ENCODE measurements at places on chromosomes 5 and 9.

GRCh38 chr9:70435948-70436347 lies 21.5 kb upstream of the KLF9 start:
- DNase-seq = no peak

GRCh38 chr9:86971742-86972141 lies 24.4 kb upstream of the GAS1 start:
- DNase-seq = no peak

DNA sequence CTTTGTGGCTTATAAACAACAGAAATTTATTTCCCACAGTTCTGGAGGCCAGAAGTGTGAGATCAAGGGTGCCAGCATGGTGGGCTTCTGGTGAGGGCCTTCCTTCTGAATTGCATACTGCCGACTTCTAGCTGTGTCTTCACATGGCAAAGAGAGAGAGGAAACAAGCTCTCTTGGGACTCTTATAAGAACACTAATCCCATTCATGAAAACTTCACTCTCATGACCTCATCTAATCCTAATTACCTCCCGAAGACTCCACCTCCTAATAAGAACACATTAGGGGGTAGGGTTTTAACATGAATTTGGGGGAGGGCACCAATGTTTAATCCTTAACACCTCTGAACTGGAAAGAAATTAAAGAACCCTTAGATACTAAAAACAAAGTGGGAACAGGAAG lies 75.9 kb upstream of the MINAR2 start:
- no peak for DNase-seq

GRCh38 chr5:115810761-115811160 lies 5.7 kb downstream of the CDO1 start:
- no peak for DNase-seq

- no peak for DNase-seq
These were observed 101.1 kb downstream of the PSD2 start for GRCh38 chr5:139896718-139897117.

- no peak for DNase-seq
These were observed 65.2 kb upstream of the SPIN1 start for GRCh38 chr9:88322906-88323566.

DNA sequence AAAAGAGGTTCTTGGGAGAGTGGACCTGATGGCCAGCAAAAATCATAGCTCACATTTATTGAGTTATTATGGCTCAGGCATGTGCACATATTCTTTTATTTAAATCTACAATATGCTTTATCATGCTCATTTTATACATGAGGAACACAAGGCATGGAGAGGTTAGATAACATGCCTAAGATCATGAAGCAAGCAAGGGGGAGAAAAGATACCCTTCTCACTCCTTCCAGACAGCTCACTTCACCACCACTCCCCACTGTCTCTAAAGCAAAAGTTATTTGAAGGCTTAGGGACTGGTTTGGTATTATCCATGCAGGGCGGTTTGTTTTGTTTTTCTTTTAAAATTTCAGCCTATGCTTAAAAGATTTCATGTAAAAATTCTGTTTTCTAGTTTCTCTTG lies 59.0 kb upstream of the PDE8B start:
- no peak for DNase-seq

DNA sequence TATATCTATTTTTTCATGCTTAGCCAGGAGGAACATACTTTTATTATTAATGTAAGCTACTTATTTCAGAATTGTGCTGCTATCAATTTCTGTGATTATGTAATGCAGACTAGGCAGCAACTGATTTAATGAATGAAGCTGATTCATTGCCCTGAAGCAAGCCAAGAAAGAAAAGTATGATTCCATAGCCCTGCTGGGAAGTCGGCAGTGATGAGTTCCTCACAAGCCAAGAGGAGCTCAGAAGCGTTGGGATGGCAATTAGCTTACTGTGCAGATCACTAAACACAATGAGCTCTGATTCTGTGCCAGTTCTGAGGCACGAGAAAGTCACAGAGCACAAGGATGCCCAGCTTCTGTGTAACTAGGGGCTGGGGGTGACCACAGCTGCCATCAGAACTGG lies 254.3 kb upstream of the KLF9 start:
- no peak for DNase-seq

DNA sequence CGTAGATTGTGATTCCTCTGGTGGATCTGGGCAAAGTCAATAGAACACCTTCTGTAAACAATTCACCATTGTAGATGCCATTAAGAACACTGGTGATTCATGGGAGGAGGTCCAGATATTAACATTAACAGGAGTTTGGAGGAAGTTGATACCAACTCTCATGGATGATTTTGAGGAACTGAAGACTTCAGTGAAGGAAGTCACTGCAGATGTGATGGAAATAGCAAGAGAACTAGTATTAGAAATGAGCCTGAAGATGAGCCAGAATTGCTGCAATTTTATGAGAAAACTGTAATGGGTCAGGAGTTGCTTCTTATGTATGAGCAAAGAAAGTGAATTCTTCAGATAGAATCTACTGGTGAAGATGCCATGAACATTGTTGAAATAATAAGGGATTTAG lies 26.9 kb downstream of the TCERG1 start:
- DNase-seq = no peak

- no peak for DNase-seq
These were observed 78.2 kb downstream of the GOLM1 start for GRCh38 chr9:86021166-86021565.

GRCh38 chr5:148090773-148091250 lies 27.0 kb downstream of the SPINK5 start:
- DNase-seq = no peak

DNA sequence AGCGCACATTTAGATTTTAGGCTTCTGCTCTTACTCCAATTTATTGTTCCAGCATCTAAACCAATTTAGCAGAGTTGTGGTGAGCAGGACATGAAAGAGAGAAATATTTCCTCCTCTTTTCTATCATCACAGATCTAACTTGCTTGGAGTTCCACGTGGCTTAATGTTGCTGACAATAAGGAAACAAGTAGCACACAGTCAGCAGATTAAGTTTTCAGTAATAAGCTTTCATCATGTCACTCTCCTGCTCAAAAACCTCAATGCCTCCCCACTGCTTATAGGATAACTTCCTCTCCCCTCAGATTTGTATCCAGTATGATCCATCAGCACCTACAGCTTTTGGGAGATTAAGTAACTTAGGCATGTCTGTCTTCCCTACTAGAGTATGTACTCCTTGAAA lies 10.4 kb upstream of the SSBP2 start:
- DNase-seq = no peak

- no peak for DNase-seq
These were observed 57.6 kb downstream of the PPP2R2B start for GRCh38 chr5:146820987-146821386.

- no peak for DNase-seq
These were observed 16.1 kb upstream of the MRNIP start for GRCh38 chr5:179874536-179875292.

- no peak for DNase-seq
These were observed 36.4 kb upstream of the GAS1 start for GRCh38 chr9:86983620-86984259.

DNA sequence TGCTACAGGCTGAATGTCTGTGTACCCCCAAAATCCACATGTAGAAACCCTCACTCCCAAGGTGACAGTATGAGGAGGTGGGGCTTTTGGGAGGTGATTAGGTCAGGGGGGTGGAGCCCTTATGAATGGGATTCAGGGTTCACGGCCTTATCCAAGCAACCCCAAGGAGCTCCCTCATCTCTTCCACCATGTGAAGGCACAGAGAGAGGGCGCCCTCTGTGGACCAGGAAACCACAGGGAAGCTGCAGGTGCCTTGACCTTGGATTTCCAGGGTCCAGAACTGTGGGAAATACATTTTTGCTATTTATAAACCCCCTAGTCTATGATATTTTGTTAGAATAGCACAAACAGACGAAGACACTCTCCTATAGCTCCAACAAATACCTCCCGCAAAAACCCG lies 53.6 kb upstream of the IRX2 start:
- DNase-seq = no peak

DNA sequence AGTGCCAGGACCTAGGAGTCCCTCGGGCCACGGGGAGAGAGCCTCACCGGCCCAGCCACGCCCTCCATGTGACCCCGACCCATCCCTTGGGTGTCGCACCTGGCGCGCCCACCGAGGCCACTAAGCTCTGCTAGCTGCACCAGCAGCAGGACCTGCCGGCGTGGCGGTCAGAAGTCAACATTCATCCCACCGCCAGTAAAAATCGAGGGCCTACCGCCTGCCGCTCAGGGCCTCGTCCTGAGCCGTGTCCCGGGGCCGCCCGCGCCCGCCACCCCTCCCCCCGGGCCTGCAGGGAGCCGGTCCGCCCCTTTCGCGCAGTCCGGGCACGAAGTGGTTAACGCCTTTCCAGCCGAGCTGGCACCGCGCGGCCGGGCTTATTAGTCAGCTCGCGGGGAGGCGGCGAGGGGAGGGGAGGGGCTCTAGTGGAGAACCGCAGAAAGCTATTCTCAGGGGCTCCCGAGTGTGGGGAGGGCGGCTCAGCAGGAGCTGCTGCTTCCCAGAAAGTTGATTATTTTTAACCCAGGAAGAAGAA lies 124.4 kb downstream of the C9orf50 start:
- DNase-seq = no peak

GRCh38 chr5:66021585-66021984 lies 95.2 kb downstream of the ERBIN start:
- no peak for DNase-seq

- DNase-seq = no peak
These were observed 177.9 kb upstream of the FST start for GRCh38 chr5:53302529-53302928.

DNA sequence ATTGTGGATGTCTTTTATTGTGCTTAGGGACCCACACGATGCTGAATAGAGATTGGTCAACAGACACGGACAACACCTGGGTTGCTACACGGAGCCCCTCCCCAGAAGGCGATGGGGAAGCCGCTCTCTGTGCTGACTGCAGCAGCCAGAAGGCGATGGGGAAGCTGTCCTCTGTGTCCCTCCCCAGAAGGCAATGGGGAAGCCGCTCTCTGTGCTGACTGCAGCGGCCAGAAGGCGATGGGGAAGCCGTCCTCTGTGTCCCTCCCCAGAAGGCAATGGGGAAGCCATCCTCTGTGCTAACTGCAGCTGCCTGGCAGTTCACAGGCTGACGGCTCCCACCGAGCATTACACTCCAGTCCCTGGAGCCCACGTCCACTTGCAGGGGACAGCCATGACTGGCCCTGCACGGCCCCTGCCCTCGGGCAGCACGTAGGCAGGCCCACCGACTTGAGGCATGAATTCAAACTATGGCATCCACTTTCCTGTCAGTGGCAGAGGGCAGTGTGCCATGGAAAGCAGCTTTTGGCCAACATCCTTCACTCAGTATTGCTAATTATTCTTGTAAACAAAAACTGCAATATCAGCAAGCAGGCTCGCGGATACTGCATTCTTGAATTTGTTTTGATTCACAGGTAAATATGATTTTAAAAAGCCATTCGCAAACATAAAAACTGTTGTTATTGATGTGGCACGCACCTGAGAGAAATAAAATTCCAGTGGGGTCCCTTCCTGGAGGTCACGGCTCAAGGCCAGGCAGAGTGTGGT lies 48.1 kb upstream of the CLPTM1L start:
- DNase-seq = no peak

DNA sequence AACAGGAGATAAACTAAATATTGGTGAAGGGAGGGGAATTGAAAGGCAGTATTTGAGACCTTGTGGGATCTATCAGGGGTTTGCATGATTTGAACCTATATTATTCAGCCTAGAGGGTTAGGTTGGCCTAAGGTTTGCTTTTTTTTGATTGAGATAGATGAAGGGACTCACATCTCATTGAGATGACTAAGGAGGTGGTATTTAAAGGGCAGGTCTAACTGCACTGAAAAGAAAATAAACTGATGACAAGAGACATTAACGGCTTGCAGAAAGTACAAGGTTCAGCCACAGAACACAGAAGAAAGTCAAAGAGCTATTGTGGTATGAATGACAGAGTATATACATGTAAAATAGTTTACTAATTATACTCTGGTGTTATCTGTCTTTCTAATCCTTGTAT lies 412.7 kb downstream of the CDH10 start:
- no peak for DNase-seq

- no peak for DNase-seq
These were observed 16.2 kb downstream of the PRLR start for GRCh38 chr5:35214051-35214450.

- no peak for DNase-seq
These were observed 23.3 kb downstream of the SMIM23 start for GRCh38 chr5:171808951-171809350.

GRCh38 chr5:43362725-43363435 lies 49.3 kb downstream of the CCL28 start:
- no peak for DNase-seq

- DNase-seq = no peak
These were observed 197.1 kb downstream of the TMC1 start for GRCh38 chr9:72718503-72718902.

DNA sequence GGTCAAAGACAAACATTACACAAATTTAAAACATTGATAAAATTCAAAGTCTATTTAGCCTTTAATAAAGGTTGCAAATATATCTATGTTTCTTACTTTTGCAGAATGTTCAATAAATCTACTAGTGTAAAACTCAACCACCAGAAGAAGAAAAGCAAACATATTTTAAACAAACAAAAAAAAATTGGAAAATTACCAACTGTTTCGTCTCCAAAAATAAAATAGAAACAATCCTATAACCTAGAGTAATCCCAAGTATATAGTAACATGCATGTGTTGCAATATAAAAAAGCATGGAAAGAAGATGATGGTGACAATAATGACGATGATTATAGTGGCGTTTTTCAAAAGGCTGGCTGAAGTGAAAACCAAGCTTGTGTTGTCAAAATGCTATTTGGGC lies 86.0 kb upstream of the PAPPA start:
- no peak for DNase-seq

GRCh38 chr5:93017849-93018248 lies 563.2 kb downstream of the NR2F1-AS1 start:
- no peak for DNase-seq

- no peak for DNase-seq
These were observed 223.8 kb downstream of the TLE1 start for GRCh38 chr9:81465468-81466011.

DNA sequence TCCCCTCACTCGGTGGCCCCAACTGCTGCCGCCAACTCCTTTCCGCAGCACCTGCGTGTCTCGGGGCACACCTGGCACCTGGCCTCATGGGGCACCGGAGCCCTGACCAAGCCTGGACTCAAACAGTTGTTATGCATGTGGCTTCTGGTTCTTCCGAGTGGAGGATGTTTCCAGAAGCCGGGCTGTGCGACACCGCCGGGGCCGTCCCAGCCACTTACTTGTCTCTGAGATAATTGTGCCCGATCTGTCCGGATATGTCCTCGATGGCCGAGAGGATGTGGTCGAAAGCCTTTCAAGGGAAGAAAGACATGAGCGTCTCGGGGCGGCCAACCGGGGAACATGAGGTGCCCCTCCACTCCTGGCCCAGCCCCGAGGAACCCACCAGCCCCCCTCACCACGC lies 38.4 kb downstream of the EXOC3 start:
- no peak for DNase-seq

DNA sequence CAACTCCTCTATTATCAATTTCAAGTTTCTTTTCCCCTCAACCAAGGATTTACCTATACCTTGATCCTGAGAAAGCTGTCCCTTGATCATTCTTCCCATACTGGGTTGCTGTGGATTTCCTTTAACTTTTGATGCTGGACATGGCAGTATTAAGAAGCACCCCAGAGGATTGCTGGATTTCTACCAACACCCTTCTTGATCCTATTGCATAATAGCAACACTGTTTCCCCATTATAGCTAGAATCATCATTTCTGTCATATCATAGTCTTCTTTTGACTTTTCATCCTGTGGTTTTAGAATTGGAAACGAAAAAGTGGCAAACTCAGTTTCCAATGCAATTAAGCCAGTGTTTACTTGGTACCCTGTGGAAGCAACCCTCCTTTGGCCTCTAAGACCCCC lies 154.9 kb downstream of the ARRDC3 start:
- no peak for DNase-seq
